ENCODE measurements at places on chromosomes 3 and 15.

DNA sequence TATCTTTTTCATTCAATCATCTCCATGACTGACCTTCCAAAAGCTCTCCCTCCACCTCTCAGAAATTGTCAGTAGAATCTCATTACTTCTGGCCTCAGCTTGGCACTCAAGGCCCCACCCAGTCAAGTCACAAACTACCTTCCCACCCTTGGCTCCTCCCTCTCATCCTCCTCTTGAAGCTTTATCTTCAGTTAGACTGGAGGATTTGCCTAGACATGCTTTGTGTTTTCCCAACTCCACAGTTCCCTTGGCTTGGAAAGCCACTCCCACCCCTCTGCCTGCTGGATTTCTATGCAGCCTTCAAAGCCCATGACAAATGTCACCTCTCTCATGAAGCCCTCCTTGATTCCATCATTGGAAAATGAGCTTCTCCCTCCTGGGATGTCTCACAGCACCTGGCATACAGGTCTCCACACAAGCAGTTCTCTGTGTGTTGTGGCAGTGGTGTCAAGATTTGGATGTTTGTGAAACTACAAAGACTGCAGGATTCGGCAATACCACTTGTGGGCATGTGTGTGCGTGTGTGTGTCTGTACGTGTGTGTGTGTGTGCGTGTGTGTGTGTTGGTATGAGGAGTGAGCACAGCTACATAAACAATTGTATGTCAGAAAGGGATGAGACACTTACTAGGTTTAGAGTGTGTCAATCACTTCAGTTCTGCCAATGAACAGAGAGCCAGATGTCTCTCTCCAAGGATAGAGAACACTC, 45.3 kb upstream of the VPS8 start:
- no peak for DNase-seq

GRCh38 chr3:147423537-147423797, 14.3 kb downstream of the ZIC1 start:
- DNase-seq: no peak

DNA sequence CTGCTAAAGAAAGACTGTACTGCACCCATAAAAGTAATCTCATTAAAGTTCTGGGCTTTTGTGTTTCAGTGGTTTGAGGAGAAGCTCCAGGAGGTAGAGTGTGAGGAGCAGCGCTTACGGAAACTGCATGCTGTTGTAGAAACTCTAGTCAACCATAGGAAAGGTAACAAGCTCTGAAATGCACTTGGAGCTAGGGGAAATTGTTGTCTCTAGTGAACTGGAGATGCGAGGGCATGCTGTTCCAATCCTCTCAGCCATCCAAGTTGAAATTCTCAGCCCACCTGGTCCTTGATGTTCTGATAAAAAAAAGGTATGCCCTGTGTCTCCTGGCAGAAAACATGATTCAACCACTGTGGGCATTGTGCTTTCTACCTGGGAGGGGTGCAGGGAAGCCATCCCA, 21.4 kb upstream of the SNX22 start:
- DNase-seq: no peak

DNA sequence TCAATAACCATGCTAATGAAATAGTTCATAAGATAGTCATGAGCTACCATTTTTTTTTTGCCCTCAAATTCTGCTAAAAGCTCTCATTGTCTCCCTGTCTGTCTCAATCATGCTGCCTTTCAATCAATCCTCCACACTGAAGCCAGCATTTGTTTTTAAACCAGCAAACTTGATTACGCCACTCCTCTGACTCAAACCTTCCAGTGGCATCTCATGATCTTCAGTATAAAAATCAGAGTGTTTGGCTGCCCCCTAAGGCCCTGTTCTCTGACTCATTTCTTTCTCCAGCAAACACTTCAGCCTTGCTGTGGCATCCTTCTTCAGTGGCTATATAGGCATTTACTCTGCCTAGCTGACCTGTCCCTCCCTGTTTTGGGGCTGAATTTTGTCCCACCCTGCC, 36.0 kb upstream of the EOMES start:
- DNase-seq: no peak

DNA sequence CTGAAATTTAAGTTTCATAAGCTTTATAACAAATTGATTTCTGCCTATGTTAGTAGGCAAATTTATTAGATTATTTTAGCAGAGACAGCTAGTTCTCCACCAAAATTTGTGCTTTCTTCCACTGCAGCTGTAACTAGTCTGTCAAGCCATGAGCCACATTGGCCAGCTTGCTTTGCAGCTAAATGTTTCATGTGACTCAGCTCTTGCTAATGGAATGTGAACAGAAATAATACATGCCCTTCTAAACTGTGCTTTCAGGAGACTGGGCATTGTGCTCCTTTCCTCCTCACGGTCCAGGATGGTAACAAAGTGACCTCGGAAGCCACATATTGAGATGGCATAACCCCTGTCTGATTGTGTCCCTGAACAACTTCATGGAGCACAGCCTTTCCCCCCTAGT, 51.3 kb upstream of the KPNA4 start:
- DNase-seq: no peak

GRCh38 chr15:60265057-60265456, 132.7 kb downstream of the ANXA2 start:
- no peak for DNase-seq

- DNase-seq: no peak
Measured at GRCh38 chr3:13124631-13125030, 51.4 kb upstream of the IQSEC1 start.

DNA sequence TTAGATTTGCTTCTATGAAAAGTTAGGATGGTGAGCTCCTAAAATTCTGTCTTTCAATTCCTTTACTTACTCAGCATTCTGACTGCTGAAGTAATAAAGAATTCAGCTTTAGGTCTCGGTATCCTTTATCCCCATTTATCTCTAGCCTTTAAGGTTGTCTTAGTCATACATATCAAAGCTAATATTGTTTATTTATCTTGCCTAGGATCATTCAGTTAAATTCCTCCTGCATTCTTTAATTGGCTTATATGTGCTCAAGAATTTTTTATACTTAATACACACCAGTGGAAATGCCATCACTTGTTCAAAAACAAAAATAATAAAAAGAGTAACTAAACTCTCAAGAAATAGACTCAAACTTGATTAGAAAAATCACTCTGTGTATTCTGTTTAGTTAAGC, 507.0 kb downstream of the ZPLD1 start:
- DNase-seq: no peak
